ENCODE measurements at places on chromosomes 5 and 9. TPM values are rescaled to one million over a fixed set of nuclear protein-coding genes. Genes with fewer than 3 reads are reported as not detected.
A peak's percentile ranks its signal among the peaks of the same experiment; 100 is the strongest.

DNA sequence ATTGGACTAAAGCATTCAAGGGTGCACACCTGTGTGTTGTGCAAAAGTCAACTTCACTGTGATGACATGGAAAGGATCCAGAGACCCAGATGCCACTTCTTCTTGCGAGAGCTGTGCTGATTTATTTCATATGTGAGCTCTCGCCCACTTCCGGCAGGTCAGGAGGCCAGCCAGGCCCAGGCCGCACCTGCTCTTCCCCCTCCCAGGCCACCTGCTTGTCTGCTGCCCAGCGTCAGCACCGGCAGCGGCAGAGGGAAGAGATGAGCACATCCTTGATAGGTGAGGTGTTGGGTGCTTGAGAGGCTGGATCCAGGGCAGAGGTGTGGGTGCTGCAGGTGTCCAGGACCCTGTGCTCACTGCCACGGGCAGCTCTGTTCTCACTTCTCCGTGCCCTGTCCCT, 242.9 kb downstream of the FANCC start:
- peak; percentile 77 for DNase-seq

NIM1K gene
- total RNA-seq: 0.58 TPM

DNA sequence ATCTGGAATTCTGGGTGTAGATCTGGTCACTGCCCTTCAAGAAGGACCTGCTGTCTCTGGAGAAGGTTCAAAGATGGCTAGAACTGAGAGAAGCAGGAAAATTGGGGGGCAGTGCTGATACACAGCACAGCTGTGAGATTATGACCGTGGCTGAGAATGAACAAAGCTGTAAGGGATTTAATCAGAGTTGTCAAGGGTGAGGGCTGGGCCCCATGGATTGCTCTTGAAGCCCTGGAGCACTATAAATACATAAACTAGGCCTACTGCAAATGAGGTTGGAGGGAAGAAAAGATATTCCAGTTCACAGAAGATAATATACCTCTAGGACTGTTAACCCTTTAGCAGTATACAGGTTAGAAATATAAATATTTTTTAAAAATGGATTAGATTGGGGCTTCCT, 86.3 kb upstream of the KLF9 start:
- DNase-seq: no peak

- no peak for DNase-seq
Measured at GRCh38 chr5:177142098-177142611, 8.6 kb downstream of the NSD1 start.

DNA sequence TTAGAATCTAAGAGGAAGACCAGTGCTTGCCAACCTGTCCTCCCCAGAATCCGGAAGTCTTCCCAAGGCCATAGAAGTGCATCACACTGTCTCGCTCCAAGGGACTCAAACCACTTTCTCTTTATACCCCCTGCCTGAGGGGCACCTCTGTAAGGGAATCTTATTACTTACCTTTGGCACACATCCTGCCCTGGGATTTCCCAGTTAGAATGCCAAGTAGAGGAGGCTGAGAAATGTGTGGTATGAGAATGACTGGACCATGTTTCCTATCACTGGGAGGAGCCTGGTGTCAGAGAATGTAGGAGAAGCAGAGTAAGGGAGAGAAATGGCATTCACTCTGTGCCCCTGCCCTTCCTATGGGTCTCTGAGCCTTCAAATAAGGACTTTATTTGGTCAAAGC, 85.8 kb downstream of the AOPEP start:
- DNase-seq: no peak

DNA sequence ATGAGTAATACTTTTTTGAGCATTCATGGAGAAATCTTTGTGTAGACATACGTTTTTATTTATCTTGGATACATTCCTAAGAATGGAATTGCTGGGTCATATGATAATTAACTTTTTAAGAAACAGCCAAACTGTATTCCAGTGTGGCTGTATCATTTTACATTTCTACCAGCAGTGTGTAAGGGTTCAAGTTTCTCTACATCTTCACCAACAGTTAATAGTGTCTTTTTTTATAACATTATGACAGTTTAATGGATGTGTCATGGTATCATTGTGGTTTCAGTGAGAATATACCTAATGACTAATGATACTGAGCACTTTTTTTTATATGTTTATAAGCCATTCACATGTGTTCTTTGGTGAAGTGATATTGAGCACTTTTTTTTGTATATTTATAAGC, 52.4 kb downstream of the NIPBL start:
- DNase-seq: no peak

TAF1L gene
- not detected for total RNA-seq

GRCh38 chr9:114288193-114289091, 34.5 kb upstream of the ORM1 start:
- DNase-seq: peak; percentile 81

DCAF10 gene
- 32.3 TPM for total RNA-seq

Data from mesenteric fat pad (tissue), 1 donor.